ENCODE measurements at places on chromosomes 6 and 20.

- no peak for DNase-seq
These were observed 16.0 kb upstream of the FBXO30 start for GRCh38 chr6:145830612-145831011.

DNA sequence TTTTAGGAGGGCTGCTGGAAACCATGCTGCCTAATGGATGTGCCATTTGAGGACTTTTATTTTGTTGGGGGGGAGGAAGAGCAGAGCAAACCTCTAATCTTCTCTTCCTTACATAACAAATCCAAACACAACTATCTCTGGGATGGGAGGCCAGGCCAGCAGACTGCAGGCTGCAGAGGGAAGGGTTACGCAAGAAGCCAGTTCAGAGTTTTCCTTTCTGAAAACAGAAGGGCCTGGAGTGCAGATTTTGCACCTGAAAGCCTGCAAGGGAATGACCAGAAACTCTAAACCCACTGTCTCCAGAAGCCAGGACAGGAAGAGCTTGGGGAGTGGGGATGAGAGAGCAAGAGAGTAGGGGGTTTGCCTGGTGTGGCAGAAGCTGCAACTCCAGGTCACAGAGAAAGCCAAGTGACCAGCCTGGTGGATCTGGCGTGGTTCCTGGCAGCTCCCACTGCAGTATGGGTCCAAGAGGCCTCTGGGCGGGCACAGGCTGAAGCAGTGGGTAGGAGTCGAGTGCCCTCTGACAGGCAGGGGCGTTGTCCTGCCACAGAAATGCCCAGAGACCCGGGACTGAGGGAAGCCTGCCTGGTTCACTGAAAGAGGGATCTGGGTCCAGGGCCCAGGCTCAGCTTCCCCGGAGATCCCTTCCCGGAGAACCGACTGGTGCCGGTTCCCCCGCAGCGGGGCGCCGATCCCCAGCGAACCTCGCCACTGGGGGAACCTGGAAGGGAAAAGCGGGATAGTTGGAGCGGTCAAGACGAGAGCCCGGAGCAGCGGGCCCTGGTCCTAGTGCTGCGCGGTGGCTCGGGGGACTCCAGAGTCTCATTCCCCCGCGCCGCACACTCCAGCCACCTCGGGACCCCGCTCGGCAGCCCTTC, 6.7 kb downstream of the MAFB start:
- DNase-seq: peak; percentile 74

DNA sequence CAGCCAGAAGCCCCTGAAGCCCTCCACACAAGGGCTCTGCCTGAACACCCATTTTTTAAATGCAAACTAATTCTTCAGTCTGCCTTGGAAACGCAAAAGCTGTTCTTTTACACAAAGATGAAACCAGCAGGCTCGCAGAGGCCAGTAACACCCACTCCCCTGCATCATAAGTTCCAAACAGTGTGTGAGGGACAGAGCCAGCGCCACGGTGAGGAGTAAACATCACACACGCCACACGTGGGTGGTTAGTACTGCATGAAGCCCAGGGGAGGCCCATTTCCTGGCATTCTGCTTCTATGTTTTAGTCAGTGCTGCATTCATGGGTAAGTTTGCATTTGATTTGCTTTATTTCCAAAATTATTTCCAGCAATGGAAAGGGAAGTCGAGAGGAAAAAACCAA, 217.7 kb upstream of the RIN2 start:
- DNase-seq: no peak

- no peak for DNase-seq
These were observed 14.4 kb downstream of the MYB start for GRCh38 chr6:135195522-135195921.

GRCh38 chr6:139820210-139820609, 445.8 kb upstream of the CITED2 start:
- peak; percentile 49 for DNase-seq

DNA sequence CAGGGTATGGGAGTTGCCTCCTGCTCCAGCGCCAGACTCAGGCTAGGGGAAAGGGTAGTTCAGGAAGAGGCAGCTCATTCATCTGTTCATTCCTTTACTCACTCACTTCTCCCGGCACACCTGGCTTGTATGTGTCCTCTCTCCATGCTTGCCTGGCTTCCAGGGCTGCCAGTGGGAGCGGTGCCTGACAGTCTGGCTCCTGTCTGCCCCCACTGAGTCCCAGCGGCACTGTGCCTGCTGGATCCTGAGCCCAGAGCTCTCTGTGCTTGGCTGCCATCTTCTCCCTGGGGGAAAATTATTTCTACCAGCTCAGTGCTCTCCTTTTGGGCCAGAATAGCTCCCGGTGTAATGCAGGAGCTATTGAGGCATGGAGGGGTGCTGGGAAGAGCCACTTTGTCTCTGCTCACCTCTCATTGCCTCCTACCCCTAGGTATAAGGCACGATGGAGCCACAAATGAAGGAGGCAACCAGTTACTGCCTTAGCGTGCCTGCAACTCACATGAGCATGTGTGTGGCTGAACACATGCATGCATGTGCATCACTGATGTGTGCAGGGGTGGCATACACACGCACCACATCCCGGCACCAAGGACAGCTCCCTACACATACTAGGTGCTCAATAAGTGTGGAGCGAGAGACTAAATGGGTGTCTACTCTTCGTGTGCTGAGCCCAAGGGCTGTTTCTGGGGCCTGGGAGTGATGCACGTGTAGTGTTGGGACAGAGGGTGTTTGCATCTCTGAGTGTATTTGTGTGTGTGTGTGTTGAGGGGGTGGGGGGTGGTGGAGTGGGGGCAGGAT, 46.6 kb downstream of the CDH22 start:
- no peak for DNase-seq

DNA sequence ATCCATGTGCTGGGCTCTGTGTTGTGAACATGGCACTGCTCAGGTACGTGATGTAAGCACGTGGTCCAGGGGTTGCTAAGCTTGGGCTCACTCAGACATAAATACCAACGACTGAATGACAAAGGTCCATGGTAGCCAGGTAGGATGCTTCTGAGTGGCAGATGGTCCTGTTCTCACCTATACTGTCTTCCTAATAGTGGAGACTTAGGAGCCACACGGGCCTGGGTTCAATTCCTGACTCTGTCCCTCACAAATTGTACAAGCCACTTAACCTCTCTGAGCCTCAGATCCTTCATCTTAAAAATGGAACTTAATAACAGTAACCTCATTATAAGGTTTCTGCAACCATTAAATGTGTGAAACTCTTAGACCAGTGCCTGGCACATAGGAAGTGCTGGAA, 6.8 kb downstream of the GCM2 start:
- no peak for DNase-seq

DNA sequence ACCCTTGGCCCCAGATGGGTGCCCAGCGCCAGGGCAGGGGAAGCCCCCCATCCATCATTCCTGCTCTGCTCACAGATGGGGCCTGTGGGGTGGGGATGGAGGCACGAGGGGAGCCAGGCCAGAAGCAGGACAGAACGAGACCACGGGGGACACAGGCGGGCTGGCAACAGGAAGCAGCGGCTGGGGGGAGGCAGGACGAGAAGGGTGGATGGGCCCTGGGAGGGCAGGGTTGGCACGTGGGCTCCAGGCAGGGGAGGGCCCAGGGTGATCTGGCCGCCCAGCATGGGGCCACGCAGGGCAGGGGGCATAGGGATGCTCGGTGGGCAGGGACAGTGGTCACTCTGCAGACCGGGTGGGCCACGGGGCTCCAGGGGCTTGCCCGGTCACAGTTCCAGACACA, 41.6 kb downstream of the KCNQ2 start:
- no peak for DNase-seq

DNA sequence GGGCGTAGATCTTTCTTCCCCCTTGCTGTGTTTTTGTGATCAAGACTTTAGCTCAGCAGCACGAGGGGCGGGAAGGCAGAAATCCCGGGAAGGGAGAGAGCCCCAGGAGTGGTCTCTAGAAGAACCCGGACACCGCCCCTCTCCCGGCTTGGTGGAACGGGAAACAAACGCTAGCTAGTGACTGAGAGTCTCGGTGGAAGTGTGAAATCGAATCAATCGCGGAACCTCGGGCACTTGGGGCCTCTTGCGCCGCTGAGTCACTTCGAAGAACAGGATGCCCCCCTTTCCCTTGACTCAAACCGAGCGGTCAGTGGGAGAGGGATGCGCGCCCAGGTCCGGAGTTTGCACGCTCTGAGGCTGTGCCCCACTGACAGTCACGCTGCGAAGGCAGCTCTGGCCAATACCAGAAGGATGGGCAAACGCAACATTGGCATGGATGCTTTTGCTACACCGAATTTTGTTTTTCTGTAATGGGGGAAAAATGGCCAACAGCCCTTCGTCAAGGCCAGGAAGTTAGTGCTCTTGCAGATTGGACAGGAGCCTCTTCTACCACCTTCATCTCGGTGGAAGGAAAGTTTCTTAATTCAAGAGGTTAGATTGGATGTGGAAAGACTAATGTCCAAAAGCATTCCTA, 1.6 kb upstream of the OLIG3 start:
- DNase-seq: no peak

- DNase-seq: no peak
These were observed 242.3 kb upstream of the RNF217 start for GRCh38 chr6:124719913-124720312.

GRCh38 chr20:58361481-58362205, 27.4 kb upstream of the VAPB start:
- DNase-seq: peak; percentile 72

DNA sequence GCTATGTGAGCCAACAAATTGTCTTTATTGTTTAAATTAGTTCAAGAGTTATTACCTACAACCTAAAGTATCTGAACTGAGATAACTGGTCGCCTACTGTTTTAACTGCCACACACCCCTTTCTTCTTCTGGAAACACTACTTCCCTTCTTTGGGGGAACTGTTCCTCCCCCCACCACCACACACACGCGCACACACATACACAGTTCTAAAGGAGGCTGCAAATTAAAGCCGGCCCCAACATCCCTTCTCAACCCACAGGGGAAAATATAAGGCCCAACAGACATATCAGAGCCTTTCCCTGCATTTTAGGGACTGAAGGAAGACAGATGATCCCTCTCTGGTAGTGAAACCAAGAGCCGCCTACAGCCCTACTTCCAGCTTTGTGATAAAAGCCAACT, 348.0 kb upstream of the JARID2 start:
- DNase-seq: no peak

GRCh38 chr20:40291493-40292135, 397.4 kb downstream of the MAFB start:
- no peak for DNase-seq

DNA sequence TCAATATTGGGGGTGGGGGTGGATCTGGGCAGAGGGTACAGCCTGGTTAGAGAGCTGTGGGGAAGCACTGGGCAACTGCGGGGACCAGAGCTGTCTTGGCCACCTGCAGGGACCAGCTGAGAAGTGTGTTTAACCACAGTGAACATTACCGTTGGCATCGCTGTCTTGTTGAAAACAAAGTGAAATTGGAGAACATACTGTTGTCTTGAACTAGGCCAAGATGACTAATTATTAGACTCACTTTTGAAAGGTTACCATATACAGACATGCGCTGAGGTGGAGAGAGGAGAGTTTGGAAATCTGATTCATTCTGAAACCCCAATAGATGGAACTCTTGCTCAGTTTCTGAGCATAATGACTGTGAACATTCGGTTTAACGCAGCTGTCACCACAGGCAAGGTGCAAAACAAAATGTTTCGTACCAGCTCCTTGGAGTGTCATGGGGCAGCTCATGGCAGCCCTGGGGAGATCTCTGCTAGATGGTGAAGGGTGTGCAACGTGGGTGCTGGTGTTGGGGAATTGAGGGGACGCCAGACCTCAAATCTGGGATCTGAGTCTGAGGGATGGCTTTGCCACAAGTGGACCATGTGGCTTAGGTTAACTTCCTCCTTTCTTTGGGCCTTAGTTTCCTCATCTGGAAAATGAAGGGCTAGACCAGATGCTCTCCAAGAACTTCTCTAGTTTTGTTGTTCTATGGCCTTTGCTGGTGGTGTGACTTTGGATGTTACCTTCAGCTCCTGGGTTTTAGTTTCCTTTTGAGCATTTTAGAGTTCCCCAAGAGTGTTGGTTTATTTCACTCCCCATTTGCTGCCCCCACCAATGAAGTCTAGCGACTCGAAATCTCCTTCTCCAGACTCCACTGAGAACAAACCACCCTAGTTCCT, 24.6 kb upstream of the GTSF1L start:
- peak; percentile 51 for DNase-seq

- DNase-seq: no peak
These were observed 37.8 kb downstream of the ZNF451 start for GRCh38 chr6:57127763-57128162.

Measured in AG20443 (cell line).